Gastrocnemius medialis (tissue), 4 donors: ENCODE measurements at places on chromosomes 7 and 10.

- DNase-seq, result no peak
Observed at GRCh38 chr10:14433147-14433546, 102.4 kb upstream of the FRMD4A start.

DNA sequence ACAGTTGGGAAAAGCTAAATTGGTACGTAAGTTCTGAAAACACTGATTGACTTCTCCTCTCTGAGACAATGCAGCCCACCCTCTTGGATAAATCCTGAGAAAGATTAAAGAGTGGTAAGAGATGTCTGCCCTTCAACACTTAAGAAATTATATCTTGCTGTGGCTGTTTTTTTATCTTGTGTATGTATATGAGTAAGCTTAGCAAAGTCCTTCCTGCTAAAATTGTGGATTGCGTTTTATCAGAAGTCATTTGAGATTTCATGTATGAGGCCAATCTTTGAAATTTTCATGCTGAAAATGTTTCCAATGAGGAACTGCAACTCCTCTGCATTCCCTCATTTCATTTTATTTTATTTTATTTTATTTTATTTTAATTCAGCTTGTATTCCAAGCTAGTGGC is 106.2 kb upstream of the INHBA start:
- no peak for DNase-seq

DNA sequence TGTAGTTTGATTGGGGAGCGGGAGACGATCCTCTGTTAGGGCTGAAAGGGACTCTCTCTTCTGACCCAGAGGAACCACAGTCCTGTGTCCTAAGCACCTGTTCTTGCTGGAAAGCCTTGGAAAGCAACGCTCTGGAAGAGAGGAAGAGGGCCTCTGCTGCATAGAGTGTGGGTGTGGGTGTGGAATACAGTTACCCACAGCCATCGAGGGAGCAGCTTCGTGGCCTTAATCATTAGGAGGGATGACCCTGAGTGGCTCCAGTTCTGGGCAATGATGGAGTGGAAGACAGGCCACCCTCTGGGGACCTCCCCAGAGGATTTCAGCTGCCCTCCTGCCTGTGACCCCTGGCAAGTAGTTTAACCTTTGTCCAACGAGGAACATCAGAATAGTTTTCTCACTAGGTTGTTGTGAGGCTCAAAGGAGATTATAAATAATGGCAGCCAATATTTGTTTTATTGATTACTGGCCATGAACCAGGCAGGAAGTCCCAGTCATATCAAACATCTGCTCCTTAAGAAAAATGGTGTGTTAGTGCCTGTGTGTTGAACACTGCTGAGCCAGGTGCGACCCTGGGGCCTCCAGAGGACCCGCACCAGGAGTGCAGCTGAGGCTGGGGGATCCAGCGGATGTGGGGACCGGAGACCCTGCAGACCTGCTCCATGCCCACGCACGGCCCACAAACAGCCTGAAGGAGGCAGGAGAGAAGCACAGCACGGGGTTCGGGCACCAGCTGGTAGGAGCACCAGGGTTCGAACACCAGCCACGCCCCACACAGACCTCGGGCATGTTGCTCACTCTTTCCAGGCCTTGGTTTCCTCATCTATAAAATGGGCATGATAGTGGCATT is 35.6 kb downstream of the FAM241B start:
- no peak for DNase-seq

GRCh38 chr10:31586723-31587638 is 268.0 kb downstream of the ZEB1 start:
- DNase-seq, result peak; percentile 31

DNA sequence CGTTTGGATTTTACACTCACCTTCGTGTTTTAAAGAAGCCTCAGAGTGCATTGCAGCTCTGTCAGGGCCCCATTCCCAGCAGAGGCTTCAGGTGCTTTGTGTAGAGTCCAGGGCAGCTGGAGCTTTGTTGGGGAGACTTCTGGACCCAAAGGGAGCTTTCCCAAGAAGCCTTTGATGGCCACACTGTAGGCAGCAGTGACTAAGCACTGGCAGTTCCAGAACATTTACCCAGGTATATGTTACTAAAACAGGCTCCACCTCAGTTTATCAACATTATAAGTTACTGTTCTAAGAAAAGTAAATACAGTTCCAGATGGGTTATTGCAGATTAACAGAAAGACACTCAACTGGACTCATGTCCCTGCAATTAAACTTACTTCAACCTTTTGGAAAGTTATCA is 66.8 kb downstream of the LANCL2 start:
- DNase-seq, result no peak

- no peak for DNase-seq
Observed at GRCh38 chr7:45970454-45970853, 49.4 kb upstream of the IGFBP3 start.

DNA sequence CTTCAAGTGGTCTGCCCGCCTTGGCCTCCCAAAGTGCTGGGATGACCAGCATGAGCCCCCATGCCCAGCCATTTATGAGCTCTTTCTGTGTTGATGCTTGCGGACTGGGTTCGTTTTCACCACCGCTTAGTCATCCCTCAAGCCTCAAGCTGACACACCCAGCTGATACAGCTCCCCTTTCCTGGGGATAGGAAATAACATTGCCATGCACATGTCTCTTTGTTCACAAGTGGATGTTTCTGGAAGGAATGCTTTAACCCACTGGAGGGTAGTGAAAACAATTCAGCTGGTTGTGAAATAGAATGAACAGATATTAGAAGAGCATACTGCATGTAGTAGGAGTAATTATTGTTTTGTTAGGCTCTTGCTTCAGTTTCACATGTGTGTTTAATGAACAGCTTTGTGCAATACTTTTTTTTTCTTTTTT is 8.5 kb upstream of the METTL27 start:
- DNase-seq, result peak; percentile 56

DNA sequence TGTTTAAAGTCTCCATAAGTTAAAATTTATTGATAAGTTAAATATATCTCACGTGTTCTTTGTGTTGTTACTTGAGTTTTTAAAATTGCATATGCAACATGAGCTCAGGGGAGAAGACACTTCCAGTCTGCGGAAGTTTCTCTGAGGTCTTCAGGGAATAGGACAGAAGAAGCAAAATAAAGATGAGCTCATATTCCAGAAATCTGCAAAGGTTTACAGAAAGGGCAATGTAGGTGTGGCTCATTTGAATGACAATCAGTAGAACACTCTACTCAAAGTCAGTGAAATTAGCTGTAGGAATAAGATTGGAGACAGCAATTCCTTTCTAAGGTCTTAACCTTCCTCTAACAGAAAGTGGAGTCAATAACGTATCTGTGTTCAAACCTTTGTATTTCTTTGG is 53.7 kb downstream of the CACNA2D1 start:
- DNase-seq, result no peak

DNA sequence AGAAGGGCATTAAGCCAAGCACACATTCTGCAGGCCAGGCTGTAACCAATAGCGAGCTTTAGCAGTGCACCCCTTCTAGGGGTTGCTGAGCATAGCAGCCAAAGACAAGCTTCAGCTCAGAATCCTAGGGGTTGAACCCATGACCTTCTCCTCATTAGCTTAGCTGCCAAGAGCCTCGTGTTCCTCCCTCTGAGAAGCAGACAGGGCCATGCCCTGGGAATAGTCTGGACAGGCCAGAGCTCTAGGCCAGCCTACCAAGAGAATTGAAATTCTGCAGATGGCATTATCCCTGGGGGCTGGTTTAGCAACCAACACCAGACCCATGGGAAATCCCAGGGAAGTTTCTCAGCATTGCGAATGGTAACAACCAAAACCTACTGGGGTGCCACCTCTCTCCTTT is 77.2 kb downstream of the PLXNA4 start:
- no peak for DNase-seq

GRCh38 chr7:51067757-51068156 is 248.9 kb downstream of the COBL start:
- DNase-seq, result no peak

- no peak for DNase-seq
Observed at GRCh38 chr7:37690206-37690605, 6.6 kb downstream of the GPR141 start.

- no peak for DNase-seq
Observed at GRCh38 chr10:5094265-5095205, at the start of gene AKR1C3. Gene AKR1C3 (plus strand): TSS chr10:5094414. CDS start chr10:5094445, 31 bp downstream.

GRCh38 chr7:114439581-114439980 is 25.0 kb downstream of the FOXP2 start:
- no peak for DNase-seq

DNA sequence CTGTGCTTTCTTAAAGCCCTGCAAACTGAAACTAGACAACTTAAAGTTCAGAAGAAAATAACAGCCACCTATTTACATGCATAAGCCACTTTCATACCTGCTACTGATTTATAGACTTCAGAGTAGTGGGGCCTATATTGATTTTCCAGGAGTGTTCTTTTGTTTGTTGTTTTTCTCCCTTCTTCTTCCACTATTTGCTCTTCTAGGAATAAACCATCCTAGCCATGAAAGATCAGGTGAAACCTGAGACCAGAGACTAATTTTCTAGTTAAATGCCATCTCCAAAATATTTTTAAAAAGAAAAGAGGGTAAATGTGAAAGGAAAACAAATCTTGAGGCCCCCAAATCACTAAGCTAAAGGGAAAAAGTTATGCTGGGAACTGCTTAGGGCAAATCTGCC is 72.4 kb upstream of the C1GALT1 start:
- no peak for DNase-seq

DNA sequence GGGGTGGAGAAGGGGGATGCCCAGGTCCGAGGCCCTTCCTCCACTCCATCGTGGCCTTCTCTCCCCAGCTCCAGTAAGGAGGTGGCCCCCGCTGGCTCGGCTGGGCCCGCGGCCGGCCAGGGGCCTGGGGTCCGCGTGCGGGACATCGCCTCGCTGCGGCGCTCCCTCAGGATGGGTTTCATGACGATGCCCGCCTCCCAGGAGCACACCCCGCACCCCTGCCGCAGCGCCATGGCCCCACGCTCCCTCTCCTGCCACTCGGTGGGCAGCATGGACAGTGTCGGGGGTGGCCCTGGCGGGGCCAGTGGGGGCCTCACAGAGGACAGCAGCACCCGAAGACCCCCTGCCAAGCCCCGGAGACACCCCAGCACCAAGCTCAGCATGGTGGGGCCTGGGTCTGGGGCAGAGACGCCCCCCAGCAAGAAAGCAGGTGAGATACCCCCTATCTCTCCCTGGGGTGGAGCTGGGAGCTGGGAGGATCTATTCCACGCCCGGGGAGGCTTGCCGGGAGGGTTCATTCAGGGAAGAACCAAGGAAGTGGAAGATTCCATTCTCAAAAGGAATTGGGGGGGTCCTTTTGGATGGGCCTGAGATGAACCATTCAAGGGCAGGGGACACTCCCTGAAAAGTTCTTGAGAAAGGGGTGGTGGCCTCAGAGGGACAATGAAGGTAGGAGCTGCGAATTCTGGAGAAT is 3.2 kb downstream of the NYAP1 start:
- no peak for DNase-seq

GRCh38 chr10:61120805-61121204 is 176.8 kb upstream of the RHOBTB1 start:
- no peak for DNase-seq

DNA sequence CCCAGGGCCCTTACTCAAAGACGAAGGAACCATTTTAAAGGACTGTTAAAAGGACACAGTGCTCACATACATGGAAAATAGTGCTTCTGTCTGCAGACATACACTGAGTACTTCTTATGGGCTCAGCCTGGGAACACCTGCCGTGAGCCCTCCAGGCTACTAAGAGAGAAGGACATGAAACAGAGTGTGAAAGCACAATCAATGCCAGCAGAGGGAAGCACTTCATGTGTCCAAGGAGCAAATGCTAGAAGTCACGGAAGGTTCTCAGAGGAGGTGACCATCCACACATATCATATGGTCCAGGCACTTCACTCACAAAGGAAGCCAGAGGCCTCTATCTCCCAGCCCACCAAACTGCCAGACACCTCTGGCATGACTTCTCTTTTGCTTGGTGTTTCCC is 15.5 kb downstream of the ELMO1 start:
- no peak for DNase-seq

GRCh38 chr7:28276298-28276697 is 95.7 kb upstream of the JAZF1 start:
- DNase-seq, result no peak

DNA sequence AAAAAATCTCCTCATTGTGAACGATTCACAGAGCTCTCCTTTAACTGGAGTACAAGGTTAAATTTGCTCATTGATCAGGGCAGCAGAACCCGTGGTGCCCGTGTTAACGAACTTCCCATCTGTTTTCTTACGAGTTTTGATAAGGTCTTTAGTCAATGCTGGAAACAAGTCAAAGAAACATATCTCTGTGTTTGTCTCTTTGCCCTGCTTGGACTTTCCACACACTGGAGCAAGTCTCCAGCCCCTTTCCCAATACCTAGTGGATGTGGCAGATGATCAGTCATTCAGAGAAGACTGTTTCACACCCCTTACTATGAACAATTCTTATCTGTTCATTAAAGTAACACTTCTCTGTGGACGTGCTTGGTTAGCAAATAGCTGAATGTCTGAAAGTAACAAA is 121.3 kb downstream of the ARID5B start:
- no peak for DNase-seq

- no peak for DNase-seq
Observed at GRCh38 chr7:117173035-117173770, 149.7 kb downstream of the WNT2 start.

- peak; percentile 74 for DNase-seq
Observed at GRCh38 chr10:35218339-35218955, 91.8 kb downstream of the CREM start.

DNA sequence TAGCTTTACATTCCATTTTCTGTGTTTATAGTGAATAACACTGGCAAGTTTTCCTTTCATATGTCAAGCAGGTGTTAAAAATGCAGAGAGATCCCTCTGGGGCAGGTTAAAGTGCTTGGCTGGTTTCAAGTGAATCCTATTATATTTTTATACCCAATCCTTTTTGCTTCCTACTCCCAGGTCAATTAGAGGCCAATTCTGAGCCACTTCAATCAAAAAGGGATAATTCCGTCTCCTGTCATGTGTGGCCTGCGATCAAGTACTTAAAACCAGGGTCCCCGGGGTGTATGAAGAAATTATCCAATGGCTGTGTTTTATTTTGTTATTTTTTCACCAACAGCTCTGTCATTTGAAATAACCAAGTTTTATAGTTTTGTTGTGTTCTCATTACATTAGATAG is 313.2 kb downstream of the PRPF18 start:
- DNase-seq, result no peak

GRCh38 chr7:87474533-87475358 is 734 bp downstream of the ABCB4 start:
- no peak for DNase-seq

GRCh38 chr7:81641873-81642272 is 128.0 kb downstream of the HGF start:
- no peak for DNase-seq

- DNase-seq, result no peak
Observed at GRCh38 chr7:82018226-82018625, 248.4 kb upstream of the HGF start.
